ENCODE measurements at places on chromosomes 12 and 14.

GRCh38 chr12:22377731-22378496, 43.4 kb upstream of the ST8SIA1 start:
- no peak for DNase-seq

DNA sequence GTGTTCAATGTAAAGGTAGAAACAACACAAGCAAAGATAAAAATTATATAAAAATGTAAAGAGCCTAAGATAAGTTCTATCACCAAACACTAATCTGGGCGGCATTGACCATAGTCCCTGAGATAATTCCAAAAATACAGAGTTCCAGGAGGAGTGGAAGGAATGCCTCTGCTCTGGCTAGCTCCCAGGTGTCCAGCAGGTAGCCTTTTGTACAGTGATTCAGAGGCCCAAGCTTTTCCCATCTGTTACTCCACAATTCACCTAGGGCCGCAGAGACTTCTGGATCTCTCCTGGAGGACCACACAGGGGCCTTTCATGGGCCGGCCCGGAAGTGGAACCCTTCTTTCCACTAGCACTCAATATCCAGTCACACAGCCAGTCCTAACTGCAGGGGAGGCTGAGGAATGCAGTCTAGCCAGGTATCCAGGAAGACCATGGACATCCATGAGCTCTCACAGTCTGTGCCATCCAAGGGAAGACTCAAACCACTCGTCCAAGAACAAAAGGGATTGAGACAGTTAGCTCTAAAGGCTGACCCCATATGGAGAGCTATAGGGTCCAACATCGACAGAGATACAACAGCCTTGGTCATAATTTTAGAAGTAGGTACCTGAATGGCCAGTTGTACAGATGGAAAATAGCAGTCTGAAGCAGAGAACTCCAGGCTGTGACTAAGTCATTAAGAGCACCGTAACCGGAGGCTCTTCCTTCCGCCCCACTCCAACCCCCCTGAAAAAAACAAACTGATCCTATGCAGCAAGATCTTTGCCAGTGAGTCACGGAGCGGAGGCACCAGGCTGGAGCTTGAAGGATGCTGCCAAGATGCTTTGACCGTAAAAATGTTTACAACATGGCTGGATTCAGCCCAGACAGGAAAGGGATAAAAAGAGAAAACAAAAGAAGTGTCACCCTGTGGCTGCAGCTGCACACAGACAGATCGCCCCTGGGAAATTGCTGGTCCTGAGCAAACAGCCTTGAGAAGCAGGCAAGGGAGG, 204.8 kb downstream of the NUAK1 start:
- no peak for DNase-seq

DNA sequence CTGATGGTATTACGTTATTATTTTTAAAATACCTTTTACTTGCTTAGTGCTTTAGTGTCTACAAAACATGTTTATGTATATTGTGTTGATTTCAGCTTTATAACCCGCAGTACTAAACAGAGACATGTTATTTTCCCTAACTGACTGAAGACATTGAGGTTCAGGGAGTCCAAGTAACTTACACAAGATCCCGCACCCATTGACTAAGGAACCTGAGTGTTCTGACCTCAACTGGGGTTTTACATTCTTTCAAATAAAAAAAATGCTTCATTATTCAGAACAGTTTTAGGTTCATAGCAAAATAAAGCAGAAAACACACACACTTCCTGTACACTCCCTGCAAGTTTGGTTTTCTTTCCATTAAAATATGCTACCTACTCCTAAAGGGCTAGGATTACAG, 60.4 kb upstream of the METAP2 start:
- no peak for DNase-seq

DNA sequence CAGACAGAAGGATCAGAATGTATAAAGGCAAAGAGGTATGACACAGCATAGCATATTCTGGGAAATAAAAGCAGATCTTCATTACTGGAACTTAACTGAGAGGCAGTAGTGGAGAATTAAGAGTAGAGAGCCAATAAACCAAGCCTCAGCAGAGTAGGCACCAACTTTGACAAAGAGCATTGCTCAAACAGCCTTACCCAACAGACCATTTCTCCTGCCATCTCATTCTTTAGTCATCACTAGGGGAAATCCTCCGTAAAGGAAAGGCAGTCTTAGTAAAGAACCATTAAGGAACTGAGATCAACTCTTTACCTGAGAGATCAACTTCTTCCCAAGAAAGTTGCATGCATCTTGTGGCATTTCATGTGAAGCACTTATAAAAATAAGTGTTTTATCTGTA, 36.6 kb downstream of the SENP1 start:
- DNase-seq: no peak

DNA sequence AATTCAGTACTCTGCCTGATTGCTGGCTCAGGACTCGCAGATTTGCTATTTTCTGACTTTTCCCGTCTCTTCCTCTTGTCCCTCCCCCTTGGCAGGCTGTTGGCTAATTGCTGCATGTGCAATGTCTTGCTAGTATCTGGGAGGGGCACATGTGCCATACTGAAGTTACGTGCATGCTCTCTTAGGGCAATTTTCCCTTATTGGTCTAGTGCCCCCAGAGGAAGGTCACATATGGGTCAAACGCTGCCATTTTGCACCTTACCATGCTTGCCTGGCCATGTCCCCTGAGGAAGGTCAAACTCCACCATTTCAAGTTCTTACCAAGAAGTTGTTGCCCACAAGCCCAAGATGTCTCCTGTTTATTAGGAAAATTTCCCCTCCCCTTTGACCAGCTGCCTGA, 13.9 kb upstream of the ERC1 start:
- no peak for DNase-seq

DNA sequence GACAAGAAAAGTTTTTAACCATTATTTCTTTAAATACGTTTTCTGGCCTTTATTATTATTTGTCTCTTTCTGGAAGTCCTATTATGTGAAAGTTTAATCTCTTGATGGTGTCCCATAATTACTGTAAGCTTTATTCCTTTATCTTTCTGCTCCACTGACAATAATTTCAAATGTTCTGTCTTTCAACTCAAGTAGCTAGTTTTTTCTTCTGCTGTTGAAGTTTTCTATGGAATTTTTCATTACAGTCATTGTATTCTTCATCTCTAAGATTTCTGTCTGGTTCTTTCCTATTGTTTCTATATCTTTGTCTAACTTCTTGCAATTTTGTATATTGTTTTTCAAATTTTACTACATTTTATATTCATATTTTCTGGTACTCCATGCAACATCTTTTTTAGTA, 173.6 kb upstream of the MGAT4C start:
- DNase-seq: no peak

DNA sequence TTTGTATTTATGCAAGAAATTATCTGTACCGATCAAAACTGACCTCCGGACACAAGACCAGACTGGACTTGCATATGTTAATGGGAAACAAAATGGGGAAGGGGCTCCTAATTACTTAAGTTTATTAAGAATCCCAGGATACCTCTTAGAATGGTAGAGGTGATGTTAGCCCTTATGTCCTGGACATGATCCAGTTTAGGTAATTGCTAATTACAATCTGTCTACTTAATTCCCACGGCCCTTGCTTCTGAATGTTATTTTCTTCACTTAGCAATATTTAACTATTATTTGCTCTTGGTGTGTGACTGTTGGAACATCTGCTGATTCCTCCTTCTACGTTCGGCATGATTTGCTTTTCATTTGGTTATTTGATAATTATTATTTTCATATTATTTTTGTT, 644.0 kb downstream of the DIO2 start:
- DNase-seq: no peak

DNA sequence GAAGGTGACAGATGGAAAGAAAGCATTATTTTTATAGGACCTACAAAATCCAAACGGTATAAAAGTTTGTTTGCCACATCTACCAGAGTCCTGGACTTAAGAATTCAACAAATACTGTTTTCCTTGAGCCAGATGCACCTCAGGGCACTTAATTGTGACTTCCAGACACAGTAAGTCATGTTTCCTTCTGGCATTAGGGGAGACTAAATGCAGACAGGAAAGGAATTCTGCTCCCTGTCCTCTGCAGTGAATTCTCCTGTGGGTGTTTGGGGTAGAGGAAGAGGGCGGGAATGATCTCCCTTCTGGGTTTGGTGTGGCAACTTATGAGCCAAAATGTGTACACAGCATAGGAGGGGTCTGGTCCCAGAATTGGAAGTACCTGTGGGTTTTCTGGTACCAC, 93.9 kb upstream of the ZDHHC17 start:
- DNase-seq: no peak

GRCh38 chr14:62557416-62557815, 487.8 kb downstream of the KCNH5 start:
- no peak for DNase-seq

- no peak for DNase-seq
Observed at GRCh38 chr12:64600164-64600561, 10.1 kb upstream of the RASSF3 start.

GRCh38 chr12:54667945-54668344, 19.8 kb upstream of the DCD start:
- no peak for DNase-seq

DNA sequence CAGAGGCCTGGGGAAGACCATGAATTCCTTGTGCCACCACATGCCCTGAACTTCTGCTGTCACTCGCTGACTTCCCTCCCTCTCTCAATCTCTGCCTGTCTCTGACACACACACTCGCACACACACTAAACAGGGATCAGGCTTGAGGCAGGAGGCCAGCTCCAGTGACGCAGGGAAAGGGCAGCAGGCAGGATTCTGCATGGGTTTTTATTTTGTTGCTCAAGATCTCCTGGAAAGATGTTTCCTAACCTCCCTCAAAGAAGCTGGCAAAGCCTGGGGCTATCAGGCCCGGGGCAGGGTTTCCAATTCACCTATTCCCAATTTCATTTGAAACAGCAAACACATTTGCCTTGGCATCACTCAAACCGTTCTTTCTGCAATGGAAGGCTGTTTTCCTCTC, 27.7 kb upstream of the PEX5 start:
- DNase-seq: no peak

- DNase-seq: no peak
Observed at GRCh38 chr14:26887847-26888246, 290.0 kb upstream of the NOVA1 start.
